ENCODE measurements at places on chromosomes 3 and 15.

GRCh38 chr15:68210821-68211655, 5.9 kb upstream of the CALML4 start:
- peak; percentile 21 for DNase-seq

DNA sequence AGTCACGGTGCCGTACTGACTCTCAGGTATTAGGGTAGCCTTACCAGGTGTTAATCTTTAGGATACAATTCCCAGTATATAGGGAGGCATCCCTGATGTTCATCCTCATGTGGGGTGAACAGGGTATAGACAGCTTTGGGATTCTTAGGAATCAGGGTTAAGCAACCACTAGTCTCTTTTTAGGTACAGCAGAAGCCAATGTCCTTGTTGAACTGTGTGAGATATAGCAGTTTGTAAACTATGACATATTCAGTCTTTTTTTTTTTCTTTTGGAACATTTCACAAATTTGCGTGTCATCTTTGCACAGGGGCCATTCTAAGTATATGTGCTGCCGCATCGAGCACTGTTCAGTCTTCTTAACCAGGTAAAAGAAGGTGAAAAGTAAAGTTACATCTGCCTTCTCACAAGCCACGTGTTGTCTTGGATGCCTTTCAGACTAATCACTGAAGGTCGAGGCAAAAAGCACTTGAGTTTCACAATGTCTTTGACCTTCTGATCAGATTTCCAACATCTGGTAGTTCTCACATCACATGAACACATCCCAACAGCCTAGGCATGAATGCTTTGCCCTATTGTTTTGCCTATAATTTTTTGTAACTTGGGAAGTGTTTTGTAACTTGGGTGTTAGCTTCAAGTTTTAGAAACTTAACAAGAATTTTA, 17.2 kb downstream of the TSEN2 start:
- no peak for DNase-seq

DNA sequence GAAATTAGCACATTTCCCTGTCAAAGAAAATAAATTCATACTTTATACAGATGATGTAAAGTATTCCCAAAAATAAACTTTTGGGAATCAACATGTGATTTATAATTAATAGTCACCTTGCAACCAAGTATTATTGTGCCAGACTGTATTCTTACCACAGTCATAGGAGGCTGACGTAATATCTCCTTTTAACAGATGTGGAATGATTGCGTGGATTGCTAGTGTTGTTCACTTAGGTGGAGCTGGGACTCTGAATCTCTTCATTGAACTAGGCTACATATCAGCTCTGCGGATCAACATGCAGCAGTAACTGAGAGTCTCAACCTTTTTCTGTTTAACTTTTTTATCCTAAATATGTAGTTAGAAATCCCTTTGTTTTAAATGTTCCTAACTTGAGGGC, 37.2 kb downstream of the PXK start:
- DNase-seq: no peak

DNA sequence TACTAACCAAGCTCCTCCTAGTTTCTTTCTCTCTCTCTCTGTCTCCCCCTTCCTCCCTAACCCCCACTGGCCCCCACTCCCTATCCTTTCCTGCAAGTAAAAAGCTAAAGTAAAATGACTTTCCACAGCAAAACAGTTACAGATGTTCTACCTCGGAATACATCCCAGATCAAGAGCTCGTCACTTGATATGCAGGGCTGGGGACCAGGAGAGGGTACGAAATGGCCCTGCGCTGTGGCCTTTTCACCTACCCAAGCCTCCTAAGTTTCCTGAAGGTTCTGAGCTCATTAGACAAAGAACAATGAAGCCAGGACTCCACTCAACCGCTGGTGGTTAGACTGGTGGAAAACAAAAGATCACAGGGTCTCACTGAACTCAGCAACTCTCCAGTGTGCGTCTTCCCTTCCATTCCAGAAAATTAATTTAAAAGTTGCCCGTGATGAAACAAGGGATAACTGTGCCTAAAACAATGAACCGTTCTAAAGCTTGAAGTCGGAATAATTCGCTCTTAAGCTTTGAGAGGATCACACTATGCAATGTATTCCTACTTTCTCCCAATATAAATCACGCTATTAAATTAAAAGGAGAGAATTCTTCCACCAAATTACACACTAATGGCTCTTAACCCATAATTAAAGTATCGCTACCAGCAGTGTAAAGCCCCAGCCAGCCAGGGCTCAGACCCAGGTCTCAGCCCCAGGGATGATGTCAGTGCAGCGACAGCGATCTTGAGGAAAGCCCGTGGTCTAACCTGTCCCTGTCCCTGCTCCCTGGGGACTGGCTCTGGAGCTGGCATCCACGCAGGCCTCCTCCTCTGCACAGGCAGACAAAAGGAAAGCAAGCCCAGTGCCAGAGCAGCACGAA, 5.0 kb downstream of the VGLL4 start:
- DNase-seq: no peak

GRCh38 chr15:85792102-85792731, 2.5 kb downstream of the KLHL25 start:
- no peak for DNase-seq

- no peak for DNase-seq
Measured at GRCh38 chr15:48702569-48703236, 57.2 kb upstream of the FBN1 start.

GRCh38 chr15:85748729-85749128, 46.0 kb downstream of the KLHL25 start:
- no peak for DNase-seq

GRCh38 chr15:100189849-100190248, 151.9 kb downstream of the ADAMTS17 start:
- no peak for DNase-seq

GRCh38 chr15:70032509-70032908, 65.2 kb downstream of the TLE3 start:
- no peak for DNase-seq

GRCh38 chr3:50913260-50913659, 238.5 kb downstream of the DOCK3 start:
- no peak for DNase-seq
